ENCODE measurements at places on chromosomes 12 and 14. TPM values are rescaled to one million over a fixed set of nuclear protein-coding genes. Genes with fewer than 3 reads are reported as not detected.

Gene GALNT9
- not detected for total RNA-seq

Gene KRT78
- total RNA-seq = not detected

- H3K36me3 ChIP-seq = no peaks in the 10 kb centered on the region
- no peaks in the 10 kb centered on the region for H3K27me3 ChIP-seq
- H3K4me3 ChIP-seq = no peak overlapping the region
- no peaks in the 10 kb centered on the region for H3K4me1 ChIP-seq
Measured at GRCh38 chr12:100976735-100977134, 182.2 kb downstream of the ANO4 start.

GRCh38 chr12:18439541-18439940, 178.2 kb downstream of the PIK3C2G start:
- no peak overlapping the region for H3K27ac ChIP-seq
- no peak for DNase-seq
- H3K36me3 ChIP-seq = no peaks in the 10 kb centered on the region
- H3K27me3 ChIP-seq = no peaks in the 10 kb centered on the region
- no peaks in the 10 kb centered on the region for H3K4me1 ChIP-seq

DNA sequence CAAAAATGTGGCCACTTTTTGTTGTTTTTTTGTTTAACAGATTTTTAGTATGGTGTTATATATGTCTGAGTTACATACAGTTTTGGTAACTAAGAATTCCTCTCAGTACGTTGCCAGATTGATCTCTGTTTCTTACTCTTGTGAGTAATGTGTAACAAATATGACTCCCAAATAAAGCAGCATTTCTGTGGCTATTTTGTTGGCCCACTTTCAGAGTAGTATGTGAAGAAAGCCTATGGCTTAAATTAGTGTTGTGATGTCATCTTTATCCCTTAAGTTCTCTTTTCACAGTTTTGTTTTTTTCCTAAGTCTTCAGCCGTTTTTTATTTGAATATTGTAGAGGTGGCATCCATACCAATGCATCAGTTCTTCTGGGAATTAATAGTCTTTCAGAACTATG, 10.7 kb downstream of the PCNX4 start:
- no peaks in the 10 kb centered on the region for H3K36me3 ChIP-seq
- no peak overlapping the region for H3K27ac ChIP-seq
- no peak for DNase-seq
- H3K4me3 ChIP-seq = no peak overlapping the region

DNA sequence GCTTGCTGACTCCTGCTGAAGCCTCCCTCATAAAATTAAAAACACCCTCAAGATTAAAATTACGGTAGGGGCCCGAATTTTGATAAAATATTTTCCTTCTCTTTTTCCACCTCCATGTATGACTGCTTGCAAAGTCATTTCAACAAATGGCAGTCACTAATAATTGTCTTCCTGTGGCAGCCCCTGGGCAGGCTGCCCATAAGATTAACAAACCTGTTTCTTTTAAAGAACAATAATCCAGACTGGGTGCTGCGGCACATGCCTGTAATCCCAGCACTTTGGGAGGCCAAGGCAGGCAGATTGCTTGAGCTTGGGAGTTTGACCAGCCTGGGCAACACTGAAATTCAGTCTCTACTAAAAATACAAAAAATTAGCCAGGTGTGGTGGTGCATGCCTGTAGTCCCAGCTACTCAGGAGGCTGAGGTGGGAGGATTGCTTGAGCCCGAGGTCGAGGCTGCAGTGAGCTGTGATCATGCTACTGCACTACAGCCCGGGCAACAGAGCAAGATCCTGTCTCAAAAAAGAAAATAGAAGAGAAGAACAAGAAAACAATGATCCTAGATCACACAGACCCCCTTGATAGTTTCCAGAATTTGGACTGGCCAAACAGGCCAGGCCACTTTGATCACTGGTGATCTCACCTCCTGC, 8.7 kb downstream of the SAV1 start:
- H3K36me3 ChIP-seq = no peaks in the 10 kb centered on the region
- H3K27ac ChIP-seq = peak overlapping the region; percentile 73
- DNase-seq = no peak
- H3K4me1 ChIP-seq = peaks cover 24% of the 10 kb centered on the region

GRCh38 chr12:75727577-75727976, 216.2 kb upstream of the KRR1 start:
- peaks cover 28% of the 10 kb centered on the region for H3K4me1 ChIP-seq
- H3K27ac ChIP-seq = no peak overlapping the region
- H3K4me3 ChIP-seq = no peak overlapping the region

GRCh38 chr12:107318806-107319532, 225.6 kb upstream of the CRY1 start:
- H3K27me3 ChIP-seq = no peaks in the 10 kb centered on the region
- DNase-seq = no peak
- H3K4me3 ChIP-seq = peak overlapping the region; percentile 37
- H3K4me1 ChIP-seq = no peaks in the 10 kb centered on the region
- H3K36me3 ChIP-seq = no peaks in the 10 kb centered on the region
- H3K27ac ChIP-seq = no peak overlapping the region

- H3K27me3 ChIP-seq = no peaks in the 10 kb centered on the region
- DNase-seq = no peak
- no peak overlapping the region for H3K4me3 ChIP-seq
- no peaks in the 10 kb centered on the region for H3K36me3 ChIP-seq
Measured at GRCh38 chr14:35900741-35901140, 74.6 kb downstream of the BRMS1L start.

Data from tibial nerve (tissue), 4 donors.